MV-4-11 (cell line): ENCODE measurements at places on chromosomes 2 and 18.
A peak's percentile ranks its signal among the peaks of the same experiment; 100 is the strongest.

GRCh38 chr18:57430079-57431001 is 4.8 kb upstream of the ONECUT2 start:
- no peak for DNase-seq

- DNase-seq: no peak
Measured at GRCh38 chr2:28662044-28662443, 89.6 kb upstream of the PPP1CB start.

GRCh38 chr2:161208527-161209139 is 48.4 kb downstream of the TANK start:
- no peak for DNase-seq

GRCh38 chr2:202609381-202610145 is 25.2 kb upstream of the FAM117B start:
- peak; percentile 85 for DNase-seq

DNA sequence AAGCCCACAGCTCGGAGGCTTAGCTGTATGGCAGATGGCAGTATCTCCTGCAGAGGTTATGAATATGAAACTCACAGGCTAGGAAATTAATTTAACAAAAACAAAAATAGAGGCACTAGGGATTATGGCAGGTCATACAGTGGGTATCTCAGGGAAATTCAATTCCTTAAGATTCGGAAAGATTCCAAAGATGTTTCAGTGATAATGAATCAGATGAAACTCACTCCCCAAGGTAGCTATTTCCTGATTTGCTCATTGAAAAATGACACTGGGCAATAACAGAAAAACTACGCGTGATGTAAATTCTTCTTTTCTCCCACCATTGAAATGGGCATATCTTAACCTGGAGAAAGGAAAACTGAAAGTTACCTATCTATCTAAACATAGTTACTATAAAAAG is 414.1 kb downstream of the STK39 start:
- no peak for DNase-seq

- DNase-seq: no peak
Measured at GRCh38 chr18:42163321-42163720, 208.3 kb downstream of the PIK3C3 start.

DNA sequence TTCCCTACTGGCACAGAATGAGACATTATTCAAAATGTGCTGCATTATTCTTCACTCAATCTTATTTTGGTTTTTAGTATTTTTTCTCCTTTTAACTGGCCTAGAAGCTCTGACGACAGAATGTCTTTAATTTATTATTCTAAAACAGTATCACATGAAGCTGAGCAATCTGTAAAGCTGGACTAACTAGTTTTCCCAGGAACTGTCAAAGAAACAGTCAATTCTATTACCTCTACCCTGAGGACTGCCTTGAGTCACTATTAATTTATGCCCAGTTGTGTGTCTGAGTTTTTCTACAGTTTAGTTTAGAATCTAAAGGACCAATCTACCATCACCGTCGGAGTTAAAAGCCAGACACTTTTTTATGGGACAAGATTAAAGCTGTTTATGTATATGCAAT is 31.6 kb downstream of the MBD2 start:
- no peak for DNase-seq

GRCh38 chr2:96202152-96202854 is 6.3 kb downstream of the STARD7 start:
- no peak for DNase-seq

GRCh38 chr2:15639323-15640251 is 47.9 kb downstream of the DDX1 start:
- no peak for DNase-seq

GRCh38 chr2:237500681-237501424 is 13.8 kb downstream of the MLPH start:
- peak; percentile 76 for DNase-seq

- DNase-seq: no peak
Measured at GRCh38 chr2:199882667-199883066, 28.4 kb upstream of the C2orf69 start.

- DNase-seq: no peak
Measured at GRCh38 chr2:190136825-190137224, 74.3 kb upstream of the MSTN start.

DNA sequence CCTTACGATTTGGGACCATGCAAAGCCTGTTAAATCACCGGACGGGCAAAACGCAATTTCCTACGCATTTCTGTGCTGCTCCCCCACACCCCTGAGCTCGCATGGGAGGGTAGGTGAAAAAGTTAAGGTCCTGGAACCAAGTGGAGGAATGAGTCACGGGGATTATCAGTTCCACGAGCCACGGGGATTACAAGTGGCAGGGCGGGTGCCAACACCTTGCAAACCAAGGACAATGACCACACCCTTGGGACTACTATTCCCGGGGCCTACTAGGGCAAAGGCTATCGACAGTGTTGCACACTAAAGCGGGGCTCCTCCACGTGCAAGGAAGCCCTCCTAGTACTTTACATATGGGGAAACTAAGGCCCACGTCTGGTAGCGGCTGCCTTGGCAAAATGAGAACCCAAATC is 447 bp downstream of the RETSAT start:
- peak; percentile 18 for DNase-seq

DNA sequence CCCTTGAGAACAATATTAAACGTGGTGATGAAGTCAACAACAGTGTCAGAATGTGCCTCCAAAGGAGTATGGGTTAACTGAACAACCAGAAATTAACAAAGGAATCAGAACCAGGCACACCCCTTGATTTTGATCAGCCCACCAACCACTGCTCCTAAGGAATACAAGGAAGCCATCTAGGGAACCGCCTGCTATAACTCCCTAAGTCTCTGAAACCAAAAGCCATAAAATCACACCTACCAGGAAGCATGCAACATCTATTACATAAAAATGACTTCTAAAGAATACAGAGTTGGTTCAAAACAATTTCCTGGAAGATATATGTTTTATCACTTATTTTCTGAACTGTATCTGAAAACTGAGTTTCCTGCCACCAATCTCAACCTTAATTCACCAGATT is 360.0 kb downstream of the EPHA4 start:
- no peak for DNase-seq

DNA sequence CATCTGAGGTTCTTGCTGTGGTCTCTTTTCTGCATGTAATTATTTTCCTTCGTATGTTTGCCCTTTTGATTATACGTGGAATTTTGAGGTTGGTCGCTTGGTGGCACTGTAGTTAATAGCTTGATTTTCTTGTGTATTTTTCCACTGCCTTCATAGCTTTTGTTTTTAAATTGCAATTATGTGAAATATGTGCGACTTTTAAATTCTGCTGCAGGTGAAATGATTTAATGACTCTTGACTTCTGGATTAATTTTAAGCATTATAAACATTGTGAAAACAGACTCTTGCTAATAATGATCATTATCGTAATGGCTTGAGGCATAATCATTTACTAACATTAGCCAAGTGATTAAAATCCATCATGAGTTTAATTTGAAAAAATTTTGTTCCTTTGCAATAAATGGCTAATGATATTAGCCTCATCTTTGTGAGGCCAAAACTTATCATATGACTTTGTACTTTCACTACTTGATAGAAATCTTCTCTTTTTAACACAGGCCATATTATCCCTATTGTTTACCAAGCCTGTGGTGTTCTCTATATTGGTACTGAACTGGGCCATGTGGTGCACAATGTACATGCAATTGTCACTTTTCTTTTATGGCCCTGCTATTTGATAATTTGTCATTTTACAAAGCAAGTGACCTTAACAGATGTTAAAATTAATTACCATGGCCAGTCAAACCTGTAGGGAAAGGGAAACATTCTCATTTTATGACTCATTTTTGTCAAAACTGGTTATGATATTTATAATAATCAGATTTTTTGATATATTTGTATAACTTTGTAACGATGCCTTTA is 62.8 kb upstream of the NEUROD1 start:
- peak; percentile 47 for DNase-seq

DNA sequence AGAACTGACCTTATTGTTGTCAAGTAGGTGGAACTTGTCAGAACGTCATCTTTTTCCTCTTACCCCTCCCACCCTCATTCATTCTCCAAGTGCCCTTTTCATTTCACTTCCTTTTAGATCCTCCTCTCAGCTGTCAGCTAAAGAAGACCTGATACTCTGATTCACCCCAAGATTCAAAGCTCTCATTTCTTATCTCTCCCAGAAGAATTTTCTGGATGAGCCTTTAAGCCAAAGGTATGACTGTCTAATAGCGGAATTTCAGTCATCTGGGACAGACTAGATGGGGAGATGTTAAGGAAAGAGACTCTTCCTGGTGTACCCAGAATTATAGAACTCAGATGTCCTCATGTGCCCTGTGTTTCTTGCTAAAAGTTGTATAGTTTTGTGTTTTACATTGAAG is 53.9 kb downstream of the TCF7L1 start:
- DNase-seq: peak; percentile 25

GRCh38 chr2:98252038-98252773 is 94.0 kb upstream of the CNGA3 start:
- peak; percentile 92 for DNase-seq

DNA sequence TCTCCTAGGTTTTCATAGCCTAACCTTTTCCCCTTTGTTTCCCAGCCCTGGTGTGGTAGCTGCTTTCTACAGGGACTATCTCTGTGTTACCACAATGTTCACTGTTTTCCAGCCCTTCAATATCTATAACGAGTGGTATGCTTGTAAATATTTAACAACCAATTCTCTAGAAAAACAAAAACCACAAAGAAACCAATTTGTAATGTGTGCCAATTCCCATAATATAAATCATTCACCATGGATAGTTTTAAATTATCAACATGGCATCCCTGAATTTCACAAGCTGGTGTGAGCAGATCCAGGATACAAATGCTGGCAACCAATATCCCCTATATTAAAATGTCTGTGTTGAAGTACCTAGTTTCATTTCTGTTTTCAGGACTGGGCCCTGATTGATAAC is 207.5 kb upstream of the FBXO11 start:
- DNase-seq: peak; percentile 37

GRCh38 chr18:76446321-76447257 is 48.5 kb downstream of the ZNF516 start:
- DNase-seq: no peak
